ENCODE measurements at places on chromosomes 7 and 10.
A peak's percentile ranks its signal among the peaks of the same experiment; 100 is the strongest.

DNA sequence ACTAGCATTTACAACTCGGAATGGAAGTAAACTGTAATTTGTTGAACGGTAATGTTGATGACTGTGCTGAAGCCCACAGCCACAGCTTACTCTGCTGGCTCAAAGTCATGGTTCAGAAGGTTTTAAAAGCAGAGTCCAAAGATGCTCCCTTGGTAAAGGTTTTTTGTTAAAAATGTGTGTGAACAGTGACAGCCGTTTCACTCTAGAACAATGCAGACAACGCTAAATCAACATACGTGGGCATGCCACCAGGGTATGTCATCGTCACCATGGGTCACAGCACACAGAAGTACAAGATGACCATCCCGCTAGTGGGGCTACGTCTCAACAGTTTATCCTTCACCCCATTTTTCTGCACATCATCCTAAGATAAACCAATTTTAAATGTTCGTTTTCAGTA is 106.5 kb upstream of the LANCL2 start:
- DNase-seq, result no peak

- DNase-seq, result no peak
These were observed 23.3 kb upstream of the MEST start for GRCh38 chr7:130468612-130469011.

DNA sequence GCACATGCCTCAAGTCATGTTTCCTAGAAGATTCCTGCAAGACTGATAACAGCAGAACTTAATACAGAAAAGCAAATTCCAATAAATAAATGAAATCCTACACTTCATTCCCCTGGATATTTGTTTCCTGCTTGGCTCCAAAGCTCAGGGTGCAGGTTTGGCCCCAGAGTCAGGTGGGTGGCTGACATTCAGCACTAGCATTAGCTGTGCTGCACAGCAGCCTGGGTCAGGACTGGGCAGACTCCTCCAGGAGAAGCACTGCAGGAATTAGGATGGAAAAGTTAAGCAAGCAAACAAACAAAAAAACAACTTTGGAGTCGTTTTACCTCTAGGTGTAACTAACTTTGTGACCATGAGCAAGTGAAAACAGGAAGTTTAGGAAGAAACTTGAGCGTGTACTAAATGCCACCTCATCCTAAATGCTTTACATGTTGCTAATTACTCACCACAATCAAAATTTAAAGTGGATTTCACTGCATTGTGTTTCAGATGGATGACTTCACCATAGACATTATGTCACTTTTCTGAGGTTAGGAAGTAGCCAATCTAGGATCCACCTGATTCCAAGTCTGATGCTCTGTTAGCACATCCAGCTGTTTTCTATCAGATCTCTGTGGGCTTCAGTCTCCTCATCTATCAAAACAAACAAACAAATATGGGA is 239.4 kb downstream of the C7orf25 start:
- no peak for DNase-seq

GRCh38 chr7:139441961-139442360 is 41.5 kb downstream of the KLRG2 start:
- no peak for DNase-seq

DNA sequence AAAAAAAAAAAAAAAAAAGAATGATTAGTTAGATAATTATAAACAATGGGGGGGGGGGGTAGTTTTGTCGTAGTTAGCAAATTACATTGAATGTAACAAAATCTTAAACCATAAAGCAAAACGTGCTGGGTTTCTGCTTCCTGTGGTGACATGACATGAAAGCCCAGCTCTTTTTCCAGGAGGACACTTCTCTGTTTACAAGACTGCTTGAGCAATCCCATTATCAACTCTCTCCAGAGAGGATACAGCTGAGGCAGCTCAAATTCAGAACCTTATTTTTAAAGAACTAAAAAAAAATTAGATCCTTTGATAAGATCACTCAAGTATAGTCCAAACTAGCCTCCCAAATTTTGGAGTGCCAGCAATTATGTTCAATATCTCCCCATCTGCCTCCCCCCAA is 58.6 kb downstream of the ADRB1 start:
- DNase-seq, result no peak

DNA sequence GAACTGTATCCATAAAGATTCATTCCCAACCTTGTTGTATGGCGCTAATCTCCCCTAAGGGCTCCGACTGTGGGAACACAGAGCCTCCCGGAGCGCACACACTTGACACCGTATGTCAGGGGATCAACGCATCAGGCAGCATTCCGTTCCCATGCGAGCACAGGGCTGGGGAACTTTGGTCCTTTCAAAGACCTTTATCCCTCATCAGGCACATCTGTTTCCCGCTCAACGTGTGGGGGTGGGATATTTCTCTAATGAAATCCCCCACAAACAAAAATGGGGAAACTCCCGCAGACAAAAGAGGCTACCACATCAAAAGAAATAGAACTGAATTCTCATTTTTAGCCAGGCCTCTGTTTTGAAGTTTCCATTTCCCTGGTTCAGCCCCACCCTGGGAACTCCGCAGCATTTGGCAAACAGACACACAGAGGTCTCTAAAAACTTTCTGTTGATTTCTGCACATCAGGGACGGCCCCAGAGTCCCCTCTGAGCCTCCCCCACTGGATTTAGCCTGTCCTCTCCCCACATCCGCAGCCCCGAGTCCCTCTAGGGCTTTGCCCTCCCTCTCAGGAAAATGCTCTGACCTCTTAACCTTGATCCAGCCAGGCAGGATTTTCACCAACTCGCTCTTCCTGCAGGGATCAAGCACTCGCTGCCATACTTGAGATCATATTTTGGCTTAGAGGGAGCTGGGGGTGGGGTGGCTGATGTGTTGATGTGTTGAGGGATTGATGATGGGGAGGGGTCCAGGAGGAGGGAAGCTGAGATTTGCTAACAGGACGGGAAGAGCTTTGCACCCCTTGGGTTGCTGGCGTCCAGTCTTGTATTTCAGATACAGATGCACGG is 6.6 kb downstream of the CPA5 start:
- no peak for DNase-seq

DNA sequence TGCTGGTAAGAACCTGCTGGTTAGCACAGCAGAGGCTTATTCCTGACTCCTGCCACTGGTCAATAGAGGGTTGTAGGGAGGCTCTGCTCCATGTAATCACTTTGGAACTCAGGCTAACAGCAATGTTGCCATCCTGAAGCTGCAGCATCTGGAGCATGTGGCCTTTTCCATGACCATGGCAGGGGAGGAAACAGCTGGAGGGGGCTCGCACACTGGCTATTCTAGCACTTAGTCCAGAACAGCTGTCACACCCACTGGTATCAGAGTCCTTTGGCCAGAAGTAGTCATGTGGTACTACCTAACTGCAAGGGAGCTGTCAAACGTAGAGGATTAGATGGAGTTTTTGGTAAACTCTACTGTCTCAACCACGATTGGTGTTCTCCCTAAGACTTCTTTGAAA is 450.0 kb downstream of the RPS24 start:
- no peak for DNase-seq

GRCh38 chr7:105768898-105769507 is 107.4 kb downstream of the ATXN7L1 start:
- DNase-seq, result no peak

- no peak for DNase-seq
These were observed 732 bp upstream of the LRRC18 start for GRCh38 chr10:48940372-48940771.

DNA sequence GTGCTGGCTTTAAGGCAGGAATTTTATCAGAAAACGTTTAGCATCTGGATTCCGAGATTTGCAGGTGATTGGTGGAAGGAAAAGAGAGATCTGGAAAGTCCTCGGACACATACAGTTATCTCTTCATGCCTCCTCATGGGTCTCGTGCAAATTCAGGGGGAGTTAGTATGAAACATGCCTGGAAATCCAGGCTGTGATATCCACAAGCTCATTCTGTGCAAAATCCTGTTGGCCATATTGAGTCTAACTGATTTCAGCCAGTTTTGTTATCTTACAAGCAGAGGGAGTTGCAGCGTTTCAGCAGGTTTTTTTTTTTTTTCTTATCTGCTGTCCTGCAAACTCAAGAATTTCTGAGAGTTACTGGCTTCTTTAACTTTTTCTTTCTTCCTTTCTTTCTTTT is 411.5 kb downstream of the GALNT17 start:
- DNase-seq, result no peak

- peak; percentile 70 for DNase-seq
These were observed 10.8 kb downstream of the TLX1 start for GRCh38 chr10:101141616-101142532.

GRCh38 chr10:124742413-124743190 is 1.6 kb downstream of the FAM53B start:
- DNase-seq, result no peak

GRCh38 chr7:32513210-32513609 is 17.9 kb downstream of the AVL9 start:
- DNase-seq, result no peak

- DNase-seq, result no peak
These were observed 26.4 kb downstream of the PRF1 start for GRCh38 chr10:70575874-70576802.

DNA sequence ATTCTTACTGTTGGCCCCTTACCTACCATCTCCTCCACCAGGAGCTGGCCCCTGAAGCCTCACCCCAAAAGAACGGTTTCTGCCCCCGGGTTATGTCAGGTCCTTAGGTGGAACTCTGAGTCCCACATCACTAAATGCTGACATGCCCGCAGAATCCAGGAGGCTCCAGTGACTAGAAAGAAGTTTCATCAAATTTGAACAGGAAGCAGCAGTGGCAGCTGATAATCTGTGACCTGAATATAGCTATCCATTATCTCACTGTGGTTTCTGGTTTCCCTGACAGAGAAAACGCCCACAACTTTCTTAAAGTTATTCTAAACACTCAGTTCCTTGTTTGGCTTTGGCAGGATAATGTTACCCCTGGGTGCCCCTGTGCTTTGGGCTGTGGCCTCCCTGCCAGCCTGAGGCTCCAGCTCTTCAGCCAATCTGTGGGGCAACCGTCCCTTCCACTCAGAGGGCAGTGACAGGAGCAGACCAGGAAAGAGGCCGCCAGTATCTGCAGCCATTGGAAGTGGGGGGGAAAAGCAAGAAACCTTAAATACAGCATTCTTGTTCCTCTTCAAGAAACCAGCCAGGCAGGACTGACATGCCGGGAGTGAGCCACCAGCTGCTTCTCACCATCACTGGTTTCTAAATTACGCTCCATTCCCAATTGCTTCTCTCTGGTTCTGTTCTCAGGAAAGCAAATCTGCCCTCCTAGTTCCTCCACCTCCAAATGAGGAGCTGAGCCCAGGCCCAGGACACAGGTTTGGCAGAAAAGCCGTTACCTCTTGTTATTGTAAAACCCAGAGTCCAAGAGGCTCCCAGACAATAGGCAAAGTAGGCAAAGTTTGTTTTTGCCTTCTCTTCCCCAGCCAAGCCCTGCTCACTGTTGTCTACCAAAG is 41.2 kb upstream of the VCL start:
- no peak for DNase-seq

DNA sequence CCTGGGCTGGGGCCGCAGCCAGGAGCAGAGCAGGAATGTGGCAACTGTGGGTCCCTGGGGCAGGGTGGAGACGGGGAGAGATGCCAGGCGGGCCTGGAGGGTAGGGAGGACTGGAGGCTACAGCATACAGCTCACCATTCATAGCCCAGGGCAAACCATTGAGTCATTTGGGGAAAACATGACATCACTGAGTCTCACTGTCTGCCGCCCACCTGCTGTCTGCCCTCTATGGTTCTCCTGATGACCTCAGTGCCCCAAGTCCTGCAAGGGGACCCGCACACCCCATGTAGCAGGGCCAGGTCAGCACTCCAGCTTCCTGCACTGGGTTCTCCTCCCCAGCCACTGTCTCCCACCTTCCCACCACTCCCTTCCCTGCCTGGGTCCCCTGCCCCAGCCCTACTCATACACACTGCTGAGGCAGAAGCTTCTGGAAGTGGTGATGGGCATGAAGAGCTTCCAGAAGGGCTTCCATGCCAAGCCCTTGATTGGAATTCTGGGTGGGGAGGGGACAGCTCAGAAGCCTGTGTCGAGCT is 10.4 kb downstream of the CHST3 start:
- DNase-seq, result no peak

DNA sequence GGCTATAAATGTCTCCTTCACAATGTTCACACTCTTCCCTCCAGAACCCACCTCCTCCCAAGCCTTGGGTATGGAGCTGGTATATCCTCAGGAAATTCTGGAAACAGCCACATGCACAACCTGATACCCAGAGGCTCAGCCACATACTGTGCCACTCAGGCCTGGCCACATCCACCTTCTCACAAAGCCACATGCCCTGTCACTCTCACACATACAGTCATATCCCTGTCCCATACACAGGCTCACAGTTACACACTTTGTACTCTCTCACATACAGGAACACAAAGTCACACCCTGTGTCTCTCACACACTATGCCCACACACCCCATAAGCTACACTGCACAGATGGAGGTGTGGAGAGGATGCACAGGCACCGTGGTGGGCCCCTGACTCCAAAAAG is 10.1 kb downstream of the KCNIP2 start:
- no peak for DNase-seq

- DNase-seq, result no peak
These were observed 81.9 kb upstream of the TNS3 start for GRCh38 chr7:47663851-47664250.

DNA sequence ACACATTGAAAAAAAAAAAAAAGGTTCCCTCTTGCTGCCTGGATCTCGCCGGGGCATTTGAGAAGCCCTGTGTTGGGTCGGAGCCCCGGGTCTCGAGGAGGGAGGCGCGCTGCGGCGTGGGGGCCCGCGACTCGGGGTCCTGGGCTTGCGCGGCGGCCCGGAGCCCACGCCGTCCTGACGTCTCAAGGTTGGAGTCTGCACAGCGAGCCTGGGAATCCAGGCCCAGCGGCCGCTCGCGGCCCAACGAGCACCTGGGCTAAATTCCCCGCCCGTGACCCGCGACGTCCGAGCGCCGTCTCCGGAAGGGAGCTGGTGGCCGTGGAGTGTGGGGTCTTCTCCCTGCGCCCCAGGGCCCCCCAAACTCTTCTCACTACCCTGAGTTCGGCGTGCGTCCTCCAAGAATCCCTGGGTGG is 1.4 kb upstream of the CTBP2 start:
- DNase-seq, result no peak

DNA sequence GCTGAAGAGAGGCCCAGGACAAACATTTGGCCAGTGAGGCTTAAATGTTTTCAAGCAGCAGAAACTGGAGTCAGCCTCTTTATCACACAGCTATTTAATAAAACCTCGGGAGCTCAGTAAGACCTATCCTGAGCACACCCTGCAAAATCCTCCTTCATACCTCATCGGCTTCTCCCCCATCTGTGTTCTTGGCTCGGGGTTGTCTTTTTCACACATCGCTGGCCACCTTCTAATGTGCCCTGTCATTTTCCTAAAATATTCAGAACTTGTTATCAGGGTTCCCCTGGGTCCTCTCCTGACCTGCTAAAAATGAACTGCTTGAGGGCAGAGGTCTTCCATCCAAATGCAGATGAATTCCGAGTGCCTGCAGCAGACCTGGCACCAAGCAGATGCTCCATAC is 310.3 kb upstream of the AKR1E2 start:
- DNase-seq, result no peak
